ENCODE measurements at places on chromosomes 3 and 15.

DNA sequence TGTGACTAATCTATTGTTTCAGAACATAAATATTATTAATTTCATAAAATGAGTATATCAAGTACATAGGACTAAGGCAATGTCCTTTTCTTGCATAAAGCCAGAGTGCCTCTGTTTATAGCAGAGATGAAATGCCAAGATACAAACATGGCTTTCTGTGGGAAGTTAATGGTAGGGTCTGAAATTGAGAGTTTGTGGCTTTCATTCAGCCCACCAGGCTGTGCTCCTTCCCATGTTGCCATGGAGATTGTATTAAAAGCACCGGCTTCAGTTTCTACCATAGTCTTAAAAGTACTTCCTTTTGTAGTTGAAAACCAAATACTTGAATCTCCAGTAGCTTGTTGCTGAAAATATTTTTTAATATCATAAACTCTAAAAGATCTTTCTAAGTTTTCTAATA is 114.0 kb downstream of the LRRC28 start:
- DNase-seq, result no peak

- no peak for DNase-seq
These were observed 68.4 kb upstream of the HACD2 start for GRCh38 chr3:123653221-123653682.

GRCh38 chr3:193590088-193590856 is 2.7 kb upstream of the OPA1 start:
- no peak for DNase-seq

- DNase-seq, result no peak
These were observed 43.0 kb upstream of the MUC4 start for GRCh38 chr3:195854628-195855294.
